ENCODE measurements at places on chromosomes 12 and 14.

DNA sequence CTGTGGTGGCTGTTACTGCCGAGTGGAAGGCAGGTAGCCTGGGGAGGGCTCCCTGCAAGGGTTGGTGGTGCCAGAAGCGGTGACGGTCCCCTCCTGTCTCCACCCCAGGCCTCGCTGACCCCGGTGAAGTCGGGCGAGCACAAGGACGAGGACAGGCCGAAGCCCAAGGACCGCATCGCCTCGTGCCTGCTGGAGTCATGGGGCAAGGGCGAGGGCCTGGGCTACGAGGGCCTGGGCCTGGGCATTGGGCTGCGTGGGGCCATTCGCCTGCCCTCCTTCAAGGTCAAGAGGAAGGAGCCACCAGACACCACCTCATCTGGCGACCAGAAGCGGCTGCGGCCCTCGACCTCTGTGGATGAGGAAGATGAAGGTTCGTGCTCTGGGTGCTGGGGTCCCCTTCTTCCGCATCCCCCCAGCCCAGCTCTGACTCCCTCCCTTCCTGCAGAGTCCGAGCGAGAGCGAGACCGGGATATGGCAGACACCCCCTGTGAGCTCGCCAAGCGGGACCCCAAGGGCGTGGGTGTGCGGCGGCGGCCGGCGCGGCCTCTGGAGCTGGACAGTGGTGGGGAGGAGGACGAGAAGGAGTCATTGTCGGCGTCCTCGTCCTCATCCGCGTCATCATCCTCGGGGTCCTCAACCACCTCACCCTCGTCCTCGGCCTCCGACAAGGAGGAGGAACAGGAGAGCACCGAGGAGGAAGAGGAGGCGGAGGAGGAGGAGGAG, 13.3 kb downstream of the SETD1B start:
- DNase-seq = no peak

- no peak for DNase-seq
These were observed 46.8 kb downstream of the MOK start for GRCh38 chr14:102258136-102258535.

DNA sequence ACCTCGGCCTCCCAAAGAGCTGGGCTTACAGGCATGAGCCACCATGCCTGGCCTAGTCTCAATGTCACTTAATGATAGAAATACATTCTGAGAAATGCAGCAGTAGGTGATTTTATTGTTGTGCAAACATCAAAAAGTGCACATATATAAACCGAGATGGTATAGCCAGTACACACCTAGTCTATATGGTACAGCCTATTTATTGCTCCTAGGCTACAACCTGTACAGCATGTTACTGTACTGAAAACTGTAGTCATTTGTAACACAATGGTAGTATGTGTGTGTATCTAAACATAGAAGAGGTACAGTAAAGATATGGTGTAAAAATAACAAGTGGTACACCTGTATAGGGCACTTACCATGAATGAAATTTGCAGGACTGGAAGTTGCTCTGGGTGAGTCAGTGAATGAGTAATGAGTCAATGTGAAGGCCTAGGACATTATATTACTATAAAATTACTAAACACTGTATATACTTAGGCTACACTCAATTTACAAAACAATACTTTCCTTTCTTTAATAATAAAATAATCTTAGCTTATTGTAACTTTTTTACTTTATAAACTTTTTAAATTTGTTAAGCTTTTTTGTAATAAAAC, 166.7 kb upstream of the SYT1 start:
- DNase-seq = no peak

DNA sequence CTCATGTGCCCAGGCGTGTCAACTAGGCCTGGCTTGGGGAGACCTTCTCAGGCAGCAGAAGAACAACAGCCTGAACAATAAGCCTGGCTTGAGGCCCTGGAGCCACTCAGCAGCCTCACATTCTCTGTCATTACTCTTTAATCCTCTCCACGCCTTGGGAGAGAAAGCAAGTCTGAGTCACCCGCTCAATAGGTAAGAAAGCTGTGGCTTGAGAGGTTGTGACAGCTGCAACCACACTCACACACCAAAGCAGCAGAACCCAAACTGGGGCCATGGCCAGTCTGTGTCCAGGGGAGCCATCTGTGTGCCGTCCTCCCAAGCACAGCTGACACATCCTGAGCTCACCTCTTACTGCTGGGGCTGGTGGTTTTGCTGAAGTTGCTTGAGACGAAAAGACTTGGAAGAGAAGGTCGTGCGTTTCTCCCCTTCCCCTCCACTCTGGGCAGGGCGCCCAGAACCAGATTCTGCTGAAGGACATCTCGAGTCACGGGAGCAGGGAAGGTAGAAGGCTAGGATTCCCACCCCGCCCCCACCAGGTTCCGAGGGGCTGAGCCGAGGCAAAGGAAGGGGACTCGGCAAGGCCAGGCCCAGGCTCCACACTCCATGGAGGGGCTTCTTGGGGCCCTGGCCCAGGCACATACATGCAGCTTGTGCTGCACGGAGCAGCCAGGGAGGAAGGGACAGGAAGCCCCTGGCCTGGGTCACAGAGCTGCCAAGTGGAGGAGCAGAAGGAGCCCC, 5.5 kb downstream of the TMEM63C start:
- no peak for DNase-seq

- DNase-seq = no peak
These were observed 54.4 kb upstream of the PLEKHG7 start for GRCh38 chr12:92648242-92649031.

DNA sequence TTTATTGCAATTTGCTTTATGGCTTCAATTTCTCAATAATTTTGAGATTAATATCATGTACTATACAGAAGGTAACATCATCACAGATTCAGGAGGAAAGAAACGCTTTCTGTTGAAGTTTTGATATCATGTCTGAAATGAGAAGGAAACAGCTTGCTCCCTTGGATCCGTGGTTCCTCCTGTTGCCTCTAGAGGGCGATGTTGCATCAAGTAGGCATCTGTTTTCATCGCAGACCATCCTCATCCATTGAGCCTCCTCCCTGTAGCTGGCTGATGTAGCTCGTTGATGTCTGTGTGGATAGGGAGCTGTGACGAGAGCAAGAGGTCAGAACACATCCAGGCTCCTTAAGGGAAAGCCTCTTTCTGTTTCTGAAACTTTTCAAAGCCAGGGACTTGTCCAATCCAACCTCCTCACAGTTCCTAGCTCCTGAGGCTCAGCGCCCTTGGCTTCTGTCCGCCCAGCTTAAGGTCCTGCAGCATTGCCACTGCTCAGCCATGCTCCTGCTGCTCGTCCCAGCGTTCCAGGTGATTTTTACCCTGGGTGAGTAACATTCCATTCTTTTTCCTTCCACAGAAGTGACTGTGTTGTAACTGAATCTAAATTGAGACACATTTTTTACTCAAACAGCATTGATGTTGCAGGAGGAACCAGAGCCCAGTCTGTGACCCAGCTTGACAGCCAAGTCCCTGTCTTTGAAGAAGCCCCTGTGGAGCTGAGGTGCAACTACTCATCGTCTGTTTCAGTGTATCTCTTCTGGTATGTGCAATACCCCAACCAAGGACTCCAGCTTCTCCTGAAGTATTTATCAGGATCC, 304.8 kb upstream of the OR4E1 start:
- no peak for DNase-seq

DNA sequence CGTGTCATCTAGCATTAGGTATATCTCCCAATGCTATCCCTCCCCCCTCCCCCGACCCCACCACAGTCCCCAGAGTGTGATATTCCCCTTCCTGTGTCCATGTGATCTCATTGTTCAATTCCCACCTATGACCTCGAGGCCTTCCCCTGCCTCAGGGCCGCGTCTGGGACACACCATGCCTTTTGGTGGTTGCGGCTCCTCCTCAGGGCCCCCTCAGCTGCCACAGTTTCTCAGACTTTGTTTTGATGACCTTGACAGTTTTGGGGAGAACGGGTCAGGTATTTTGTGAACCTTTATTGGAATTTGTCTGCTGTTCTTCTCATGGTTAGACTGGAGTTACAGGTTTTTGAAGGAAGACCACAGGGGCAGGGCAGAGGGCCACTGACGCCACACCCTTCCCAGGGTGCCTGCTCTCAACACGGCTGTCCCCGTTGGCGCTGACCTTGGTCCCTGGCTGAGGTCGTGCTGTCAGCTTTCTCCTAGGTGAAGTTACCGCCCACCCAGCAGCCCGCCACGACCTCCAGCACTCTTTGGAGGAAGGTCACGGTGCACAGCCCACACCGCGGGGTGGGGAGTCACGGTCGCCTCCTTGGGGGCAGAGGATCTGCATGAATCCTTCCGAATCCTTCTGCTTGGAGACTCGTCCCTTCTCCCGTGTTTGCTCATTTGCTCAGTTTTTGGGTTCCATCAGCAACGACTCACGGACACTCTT, 130.5 kb downstream of the KIF26A start:
- DNase-seq = no peak

DNA sequence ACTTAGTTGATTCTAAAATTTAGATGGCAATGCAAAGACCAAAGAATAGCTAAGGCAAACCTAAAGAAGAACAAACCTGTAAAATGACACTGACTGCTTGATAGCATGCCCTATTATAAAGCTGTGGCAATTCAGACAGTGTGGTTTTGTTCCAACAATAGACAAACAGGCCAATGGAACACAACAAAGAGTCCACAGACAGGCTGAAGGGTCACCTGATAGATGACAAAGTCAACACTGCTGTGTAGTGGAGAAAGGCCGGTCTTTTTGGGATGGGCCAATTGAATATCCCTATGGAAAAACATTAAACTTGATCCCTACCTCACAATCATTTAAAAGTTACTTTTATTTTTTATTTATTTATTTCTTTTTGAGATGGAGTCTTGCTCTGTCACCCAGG, 33.8 kb upstream of the SLC25A3 start:
- DNase-seq = no peak

DNA sequence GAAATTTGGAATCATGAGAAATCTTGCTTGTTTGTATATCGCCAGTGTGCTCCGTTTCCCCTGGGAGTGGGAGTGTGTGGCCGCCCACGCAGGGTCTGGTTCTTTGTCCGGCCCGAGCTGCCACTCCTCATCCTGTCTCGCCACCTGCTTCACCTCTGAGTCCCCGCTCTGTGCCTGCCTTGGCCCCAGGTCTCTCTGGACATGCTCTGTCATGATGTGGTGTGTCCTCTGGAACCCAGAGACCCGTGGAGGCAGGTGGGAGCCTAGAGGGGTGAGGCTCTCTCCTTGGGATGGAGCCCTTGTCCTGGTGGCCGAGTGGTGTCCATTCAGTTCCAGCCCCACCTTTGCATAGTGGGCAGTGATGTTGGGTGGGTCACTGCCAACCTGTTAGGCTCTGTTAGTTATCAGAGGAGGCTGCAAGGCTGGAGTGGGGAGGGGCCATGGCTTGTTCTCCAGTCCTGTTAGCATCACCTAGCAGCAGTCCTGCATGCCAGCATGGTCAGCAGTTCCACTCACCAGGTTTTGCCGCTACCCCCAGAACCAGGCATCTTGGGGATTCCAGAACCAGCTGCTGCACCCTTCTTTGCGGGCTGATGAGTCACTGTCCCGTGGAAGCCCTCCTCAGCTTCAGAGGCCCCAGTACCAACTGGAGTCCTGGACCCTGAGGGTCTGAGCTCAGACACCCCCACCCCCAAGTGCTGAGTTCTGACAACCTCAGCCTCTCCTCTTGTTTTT, 76.5 kb downstream of the EP400 start:
- DNase-seq = no peak

- DNase-seq = no peak
These were observed 544.1 kb downstream of the KCNH5 start for GRCh38 chr14:62501021-62501750.

DNA sequence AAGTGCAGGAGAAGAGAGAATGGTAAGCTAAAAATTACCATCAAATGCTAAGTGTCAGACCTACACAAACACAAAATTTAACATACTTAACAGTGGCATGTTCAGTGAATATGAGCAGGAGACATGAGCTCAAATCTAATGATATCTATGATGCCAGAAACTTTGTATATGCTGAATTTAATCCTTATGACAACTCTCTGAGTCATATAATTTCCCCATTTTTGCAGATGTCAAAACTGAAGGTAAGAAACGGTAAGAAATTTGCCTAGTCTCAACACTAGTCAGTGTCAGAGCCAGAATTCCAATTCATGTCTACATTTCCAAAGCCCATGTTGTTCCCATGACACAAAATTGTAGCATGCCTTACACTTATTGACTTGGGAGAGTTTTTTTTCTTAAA, 375.8 kb downstream of the APAF1 start:
- no peak for DNase-seq

- no peak for DNase-seq
These were observed 90.0 kb downstream of the DHRS2 start for GRCh38 chr14:23725980-23726710.

DNA sequence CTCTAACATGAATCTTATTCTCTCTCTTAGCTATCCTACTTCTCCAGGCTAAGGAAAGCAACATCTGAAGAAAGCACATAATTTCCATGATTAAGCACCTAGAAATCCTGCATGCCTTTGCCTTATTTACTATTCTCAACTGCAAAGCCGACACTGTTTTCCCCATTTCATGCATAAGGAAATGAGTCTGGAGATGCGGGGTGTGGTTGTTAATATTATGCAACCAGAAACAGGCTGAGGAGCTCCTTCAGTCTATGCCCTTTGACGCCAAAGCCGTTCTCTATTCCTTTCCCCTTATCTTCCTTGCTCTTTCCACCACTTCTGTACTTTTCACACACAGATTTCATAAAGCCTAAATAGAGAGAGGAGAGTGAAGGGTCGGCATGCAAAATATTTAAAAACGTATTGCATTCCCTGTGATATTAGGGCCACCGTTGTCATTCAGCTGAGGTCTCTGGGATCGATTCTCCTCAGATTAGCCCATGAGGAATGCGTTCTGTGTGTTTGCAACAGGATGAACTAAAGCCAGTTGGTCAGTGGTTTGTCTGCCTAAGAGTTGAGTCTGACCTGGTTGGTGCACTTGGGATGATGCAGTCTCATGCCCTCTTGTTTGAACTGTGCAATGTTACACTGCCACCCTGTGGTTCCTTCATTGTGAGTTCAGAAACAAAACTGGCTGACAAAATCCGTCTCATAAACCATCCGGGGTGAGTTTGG, 53.1 kb upstream of the PLEKHG7 start:
- peak; percentile 74 for DNase-seq

GRCh38 chr14:46322730-46323403, 328.7 kb downstream of the RPL10L start:
- no peak for DNase-seq

- no peak for DNase-seq
These were observed 41.6 kb downstream of the HSD17B6 start for GRCh38 chr12:56804684-56805083.

DNA sequence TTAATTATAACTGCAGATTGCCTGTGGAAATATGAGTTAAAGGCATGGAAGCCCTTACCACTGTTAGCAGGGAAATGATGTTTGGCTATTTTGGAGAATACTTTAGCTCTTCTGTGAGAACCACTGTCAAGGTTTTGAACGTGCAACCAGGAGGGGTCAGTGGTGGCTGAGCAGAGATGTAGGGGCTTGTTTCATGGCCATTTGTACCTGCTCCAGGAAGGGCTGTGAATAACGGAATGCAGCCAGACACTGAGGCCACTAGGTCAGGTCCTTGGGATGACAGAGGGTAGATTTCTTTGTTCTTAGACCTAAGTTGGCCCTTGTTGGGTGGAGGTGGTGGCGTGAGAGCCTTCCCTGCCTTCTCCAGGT, 8.3 kb downstream of the TRAF3 start:
- no peak for DNase-seq

- DNase-seq = no peak
These were observed 984.3 kb upstream of the FBXO33 start for GRCh38 chr14:40416565-40416964.

GRCh38 chr12:12661086-12661856, 34.7 kb downstream of the GPR19 start:
- DNase-seq = no peak
